ENCODE measurements at places on chromosomes 5 and 9. TPM values are rescaled to one million over a fixed set of nuclear protein-coding genes. Genes with fewer than 3 reads are reported as not detected.

GRCh38 chr9:5553211-5553610, 42.9 kb downstream of the PDCD1LG2 start:
- DNase-seq, result no peak

NFIB gene
- 68.9 TPM for total RNA-seq

- DNase-seq, result no peak
Measured at GRCh38 chr5:26023361-26023760, 1015.0 kb downstream of the CDH9 start.

DNA sequence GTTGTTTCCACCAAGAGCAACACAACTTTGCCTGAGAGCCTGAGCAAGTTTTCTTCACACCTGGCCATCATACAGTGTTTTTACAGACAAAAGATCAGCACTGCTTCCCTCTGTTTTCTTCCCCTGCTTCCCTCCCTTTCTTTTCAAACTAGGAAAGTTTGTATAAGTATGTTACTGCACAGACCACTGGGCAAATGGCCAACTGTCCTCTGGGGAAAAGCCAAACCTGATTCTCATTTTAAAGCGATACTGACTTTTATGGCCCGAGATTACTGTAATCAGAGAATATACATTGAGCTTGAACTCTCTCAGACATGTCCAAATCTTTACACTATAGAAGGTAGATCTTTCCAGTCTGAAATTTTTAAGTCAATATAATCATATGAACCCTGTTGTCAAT, 415.0 kb downstream of the NFIB start:
- no peak for DNase-seq

GRCh38 chr5:128273736-128274135, 190.2 kb downstream of the SLC12A2 start:
- no peak for DNase-seq

- no peak for DNase-seq
Measured at GRCh38 chr5:7577381-7577780, 181.4 kb downstream of the ADCY2 start.

SERF1A gene
- total RNA-seq, result not detected

DNA sequence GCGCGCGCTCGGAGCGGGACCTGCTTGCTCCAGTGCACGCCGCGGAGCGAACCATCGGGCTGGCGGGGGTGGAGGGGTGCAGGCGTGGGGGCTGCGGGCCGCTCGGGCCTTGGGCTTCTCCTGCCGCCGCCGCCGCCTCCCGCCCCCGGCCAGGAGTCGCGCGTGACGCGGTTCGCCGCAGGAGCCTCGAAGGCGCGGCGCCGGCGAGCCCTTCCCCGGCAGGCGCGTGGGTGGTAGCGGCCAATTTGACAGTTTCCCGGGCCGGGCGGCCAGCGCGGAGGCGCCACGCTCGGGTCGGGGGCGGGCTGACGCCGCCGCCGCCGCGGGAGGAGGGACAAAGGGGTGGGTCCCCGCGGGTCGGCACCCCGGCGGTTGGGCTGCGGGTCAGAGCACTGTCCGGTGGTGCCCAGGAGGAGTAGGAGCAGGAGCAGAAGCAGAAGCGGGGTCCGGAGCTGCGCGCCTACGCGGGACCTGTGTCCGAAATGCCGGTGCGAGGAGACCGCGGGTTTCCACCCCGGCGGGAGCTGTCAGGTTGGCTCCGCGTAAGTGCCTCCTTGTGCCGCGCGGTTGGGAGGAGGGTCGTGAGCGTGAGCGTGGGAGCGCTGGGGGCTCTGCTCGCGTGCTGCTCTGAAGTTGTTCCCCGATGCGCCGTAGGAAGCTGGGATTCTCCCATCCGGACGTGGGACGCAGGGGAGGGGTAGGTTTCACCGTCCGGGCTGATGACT, at the start of gene TJP2:
Gene TJP2 (plus strand): TSS at position 387 of the 725 bp plus-strand sequence. CDS start 96 bp downstream, at position 483.
- peak; percentile 30 for DNase-seq

DNA sequence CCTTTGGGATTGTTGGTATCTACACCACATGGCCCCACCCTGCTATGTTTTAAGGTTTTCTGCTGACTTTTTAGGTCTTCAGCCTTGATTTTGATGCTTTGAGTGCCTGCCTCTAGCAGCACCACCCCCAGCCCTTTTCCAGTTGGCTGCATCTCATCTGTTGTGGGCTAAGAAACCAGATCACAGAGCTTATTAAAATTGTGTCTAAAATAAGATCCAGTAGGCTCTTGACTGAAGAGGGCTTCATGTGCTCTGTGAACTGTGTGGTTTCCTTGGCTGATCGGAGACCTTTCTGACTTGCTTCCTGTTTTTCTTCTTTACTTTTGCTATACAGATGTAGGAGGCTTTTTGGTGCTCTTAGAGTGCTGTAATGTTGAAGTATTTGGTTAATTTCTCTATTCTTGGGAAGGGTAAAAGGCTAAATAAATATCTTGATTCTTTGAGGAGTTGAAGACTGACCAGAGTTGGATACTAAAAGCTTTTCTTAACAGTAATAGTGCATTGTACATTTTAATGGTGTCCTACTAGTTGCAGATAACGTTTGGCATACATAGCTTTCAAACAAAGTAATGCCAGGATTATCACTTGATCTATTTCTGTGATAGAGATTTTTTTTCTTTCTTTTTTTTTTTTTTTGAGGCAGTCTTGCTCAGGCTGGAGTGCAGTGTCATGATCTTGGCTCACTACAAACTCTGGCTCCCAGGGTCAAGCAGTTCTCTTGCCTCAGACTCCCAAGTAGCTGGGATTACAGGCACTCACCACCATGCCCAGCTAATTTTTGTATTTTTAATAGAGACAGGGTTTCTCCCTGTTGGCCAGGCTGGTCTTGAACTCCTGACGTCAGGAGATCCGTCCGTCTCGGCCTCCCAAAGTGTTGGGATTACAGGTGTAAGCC, 4.5 kb downstream of the UBE2D2 start:
- peak; percentile 37 for DNase-seq

GRCh38 chr9:137095664-137096517, 9.1 kb downstream of the MAN1B1 start:
- DNase-seq, result peak; percentile 64

- no peak for DNase-seq
Measured at GRCh38 chr5:31741496-31741895, 102.6 kb downstream of the PDZD2 start.

- DNase-seq, result no peak
Measured at GRCh38 chr9:123378025-123378424, 22.0 kb downstream of the CRB2 start.

DNA sequence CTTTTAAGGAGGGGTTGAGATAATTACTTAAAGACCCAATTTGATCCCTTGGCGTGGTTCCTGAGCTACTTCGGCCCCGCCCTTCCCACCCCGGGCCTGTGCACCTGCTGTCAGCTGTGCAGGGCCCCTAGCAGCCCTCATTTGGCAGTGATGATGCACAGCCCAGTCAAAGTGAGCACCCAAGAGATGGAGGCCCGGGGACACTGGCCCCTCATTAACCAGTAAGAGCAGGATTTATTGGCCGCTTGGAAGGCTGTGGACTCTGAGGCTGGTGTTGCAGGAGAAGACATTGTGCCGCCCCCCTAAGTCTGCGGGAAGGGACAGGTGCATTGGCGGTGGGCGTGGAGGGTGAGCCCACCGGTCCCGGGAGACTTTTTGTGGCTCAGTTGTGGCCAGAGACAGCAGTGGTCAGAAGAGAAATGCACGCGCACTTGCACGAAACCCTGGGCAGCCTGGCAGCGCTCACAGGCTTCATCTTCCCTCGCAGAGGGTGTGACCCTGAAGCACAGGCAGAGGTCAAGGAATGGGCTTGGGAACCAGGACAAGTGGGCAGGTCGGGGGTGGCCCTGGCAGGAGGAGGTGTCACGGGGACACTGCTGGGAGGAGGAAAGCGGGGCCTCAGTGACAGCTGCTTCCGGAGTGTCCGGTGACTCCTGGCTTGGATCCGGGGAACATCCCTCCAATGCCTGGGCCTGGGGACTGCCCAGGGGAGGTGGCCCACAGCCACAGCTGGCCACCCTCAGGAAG, 74.0 kb upstream of the RXRA start:
- DNase-seq, result no peak

GRCh38 chr9:35374436-35374835, 115.5 kb upstream of the RUSC2 start:
- no peak for DNase-seq

DNA sequence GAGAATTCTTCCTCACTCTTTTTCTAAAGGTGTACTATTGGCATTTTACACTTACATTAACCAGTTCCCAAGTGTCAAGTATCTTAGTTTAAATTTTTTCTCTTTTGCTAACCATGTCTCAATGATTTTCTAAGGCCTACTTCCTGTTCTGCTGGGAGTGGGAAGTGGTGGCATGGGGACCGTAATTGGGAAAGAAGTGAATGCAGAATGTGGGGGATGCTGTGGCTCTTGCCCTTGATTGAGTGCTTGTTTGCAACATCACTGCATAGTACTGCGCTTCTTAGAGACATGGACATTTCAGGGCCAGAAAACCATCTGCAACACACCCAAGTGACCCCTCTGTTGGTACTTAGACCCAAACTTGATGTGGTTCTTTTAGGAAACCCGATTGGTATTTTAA, 32.8 kb downstream of the MRRF start:
- no peak for DNase-seq

- no peak for DNase-seq
Measured at GRCh38 chr5:132070460-132071337, 2.9 kb upstream of the CSF2 start.

DNA sequence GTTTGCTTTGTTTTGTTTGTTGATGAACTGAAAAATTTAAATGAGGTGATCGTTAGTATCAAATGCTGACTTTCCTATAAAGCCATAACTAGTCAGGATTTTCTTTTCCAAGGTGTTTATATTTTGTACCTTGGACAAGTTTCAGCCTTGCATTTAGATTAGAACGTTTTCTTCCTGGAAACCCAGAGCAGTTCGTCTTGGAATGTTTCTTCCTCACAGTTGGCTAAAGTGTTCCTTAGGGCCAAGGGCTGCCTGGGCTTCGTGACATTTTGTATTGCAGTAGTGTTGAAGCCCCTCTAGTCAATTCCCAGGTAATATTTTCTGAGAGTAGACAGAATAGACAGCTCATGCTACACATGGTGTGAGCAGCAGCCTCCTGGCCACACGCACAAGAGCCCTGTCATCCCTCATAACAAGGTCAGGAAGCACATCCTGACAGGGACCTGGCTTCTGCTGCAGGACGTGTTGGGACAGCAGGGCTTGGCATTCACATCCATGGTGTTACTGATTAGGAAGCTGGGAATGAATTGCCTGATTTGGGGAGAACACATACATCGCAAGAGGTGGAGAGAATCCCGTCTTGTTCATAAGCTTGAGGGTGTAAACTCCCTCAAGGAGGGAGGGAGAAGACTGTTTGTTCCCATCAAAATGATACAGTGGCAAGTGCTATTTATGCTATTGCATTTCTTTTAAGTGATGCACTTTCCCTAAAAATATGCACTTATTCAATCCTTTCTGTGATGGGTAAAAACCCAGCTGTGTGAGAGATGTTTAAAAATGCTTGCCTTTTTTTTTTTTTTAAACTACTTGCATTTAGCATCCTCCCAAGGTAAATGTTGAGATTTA, 31.7 kb downstream of the FUBP3 start:
- no peak for DNase-seq

GZMA gene
- total RNA-seq, result not detected

GRCh38 chr9:17291766-17292165, 156.9 kb downstream of the CNTLN start:
- no peak for DNase-seq

GRCh38 chr9:123912167-123912897, 17.6 kb downstream of the DENND1A start:
- DNase-seq, result no peak

KIAA1958 gene
- total RNA-seq, result 5.0 TPM

BAAT gene
- total RNA-seq, result not detected

DNA sequence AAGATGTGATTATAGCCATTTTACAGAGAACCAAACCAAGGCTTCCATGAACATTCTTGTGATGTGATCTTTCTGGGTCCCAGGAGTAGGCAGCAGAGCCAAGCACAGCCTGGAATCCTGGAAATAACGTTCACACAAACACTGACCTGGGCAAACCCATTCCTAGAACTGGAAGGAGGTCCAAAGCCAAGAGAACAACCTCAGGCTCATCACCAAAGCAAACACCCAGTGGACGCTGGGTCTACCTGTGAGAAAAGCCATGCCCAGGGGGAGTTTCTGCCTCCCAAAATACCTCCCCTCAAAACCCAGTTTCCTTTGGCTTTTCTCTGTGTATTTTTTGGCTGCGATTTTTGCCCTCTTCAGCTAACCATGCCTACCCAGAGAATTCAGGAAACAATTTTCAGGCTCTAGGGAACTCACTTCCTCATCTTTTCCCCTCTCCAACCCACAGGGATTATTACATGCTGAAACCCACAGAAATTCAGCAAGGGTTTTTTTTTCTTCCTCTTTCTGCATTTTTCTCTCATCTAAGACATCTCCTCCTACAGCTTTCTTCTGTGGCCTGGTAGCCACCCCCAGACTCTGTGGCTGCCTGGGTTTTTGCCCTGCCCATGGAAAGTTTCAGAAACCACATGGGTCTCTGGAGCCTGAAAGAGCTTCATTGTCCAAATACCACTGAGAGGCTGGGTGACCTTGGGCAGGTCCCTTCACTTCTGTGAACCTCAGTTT, 75.0 kb downstream of the TNC start:
- DNase-seq, result no peak

- DNase-seq, result no peak
Measured at GRCh38 chr9:132694144-132694543, 23.9 kb downstream of the GTF3C4 start.

TAS2R1 gene
- total RNA-seq, result not detected

CDH18 gene
- not detected for total RNA-seq

- no peak for DNase-seq
Measured at GRCh38 chr5:177611446-177612214, 11.7 kb downstream of the B4GALT7 start.

ADRB2 gene
- total RNA-seq, result 1.2 TPM

GRCh38 chr5:152061095-152061494, 136.4 kb upstream of the GLRA1 start:
- DNase-seq, result no peak

- no peak for DNase-seq
Measured at GRCh38 chr5:19035816-19036215, 952.2 kb downstream of the CDH18 start.

- peak; percentile 21 for DNase-seq
Measured at GRCh38 chr9:69174616-69175463, 763 bp downstream of the TJP2 start.

DNA sequence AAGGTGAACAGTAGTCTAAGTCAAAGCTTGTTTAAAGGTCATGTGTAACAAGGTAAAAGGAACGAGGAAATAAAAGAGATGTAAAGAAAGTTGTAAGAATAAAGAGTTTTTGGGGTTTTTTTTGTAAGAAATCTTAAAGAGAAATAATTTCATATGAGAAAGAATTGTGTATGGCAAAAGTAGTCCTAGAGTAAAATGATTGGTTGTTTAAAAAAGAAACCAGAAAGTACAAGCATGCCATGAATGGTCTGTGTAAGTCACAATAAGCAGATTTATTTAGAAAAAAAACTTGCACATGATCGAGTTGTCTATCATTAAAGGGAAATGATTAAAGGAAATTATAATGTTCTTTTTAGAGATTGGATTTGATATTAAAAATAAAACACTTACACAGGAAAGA, 172.6 kb upstream of the TUSC1 start:
- DNase-seq, result no peak

- no peak for DNase-seq
Measured at GRCh38 chr9:122518226-122518625, 715 bp upstream of the OR1J4 start.

- no peak for DNase-seq
Measured at GRCh38 chr5:21615195-21615765, 1237.9 kb downstream of the CDH12 start.

Measured in transverse colon (tissue), 4 donors.